ENCODE measurements at places on chromosomes 12 and 14. TPM values are rescaled to one million over a fixed set of nuclear protein-coding genes. Genes with fewer than 3 reads are reported as not detected.

The WBP11 gene
- polyA plus RNA-seq = 43.0 TPM

The CLEC4C gene
- polyA plus RNA-seq = not detected

The BICD1 gene
- 0.55 TPM for polyA plus RNA-seq

The BEGAIN gene
- 0.08 TPM for polyA plus RNA-seq

The EGLN3 gene
- polyA plus RNA-seq = 19.5 TPM

The ESPL1 gene
- 0.03 TPM for polyA plus RNA-seq

The CLEC12A gene
- polyA plus RNA-seq = 0.96 TPM

The GSC gene
- polyA plus RNA-seq = 0.51 TPM

The PSMA3 gene
- polyA plus RNA-seq = 274 TPM

The IAPP gene
- not detected for polyA plus RNA-seq

The PABPN1 gene
- polyA plus RNA-seq = 102 TPM

The YAF2 gene
- 45.0 TPM for polyA plus RNA-seq

The KCNJ8 gene
- polyA plus RNA-seq = 9.6 TPM

The CCDC175 gene
- not detected for polyA plus RNA-seq

The HPD gene
- polyA plus RNA-seq = 1.6 TPM

The RHOJ gene
- 3.0 TPM for polyA plus RNA-seq
